ENCODE measurements at places on chromosomes 6 and 20. TPM values are rescaled to one million over a fixed set of nuclear protein-coding genes. Genes with fewer than 3 reads are reported as not detected.

GRCh38 chr6:33822575-33823395 lies 19.0 kb upstream of the MLN start:
- no peak overlapping the region for H3K27ac ChIP-seq
- H3K4me3 ChIP-seq, result no peak overlapping the region
- DNase-seq, result peak; percentile 91
- H3K27me3 ChIP-seq, result peaks cover 8% of the 10 kb centered on the region
- H3K4me1 ChIP-seq, result peaks cover 10% of the 10 kb centered on the region
- H3K36me3 ChIP-seq, result no peaks in the 10 kb centered on the region

DNA sequence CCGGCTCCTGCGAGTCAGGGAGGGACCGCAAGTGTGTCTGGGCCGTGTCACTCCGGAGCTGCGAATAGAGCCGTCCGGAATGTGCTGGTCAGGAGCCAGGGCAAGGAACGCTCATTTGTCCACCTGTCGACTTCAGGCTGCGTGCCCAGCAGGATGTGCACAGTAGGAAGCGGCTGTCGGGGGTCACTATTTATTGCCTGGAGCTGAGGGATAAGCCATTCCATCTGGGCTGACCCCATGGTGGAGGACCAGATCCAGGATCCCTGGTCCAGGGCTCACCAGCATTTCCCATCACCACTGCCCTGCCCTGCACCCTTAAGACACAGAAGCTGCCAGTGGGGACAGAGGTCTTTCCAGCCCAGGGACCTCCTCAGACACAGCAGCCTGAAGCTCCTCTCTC lies 14.7 kb downstream of the NTSR1 start:
- H3K27ac ChIP-seq, result no peak overlapping the region
- H3K27me3 ChIP-seq, result peaks cover 67% of the 10 kb centered on the region
- no peaks in the 10 kb centered on the region for H3K36me3 ChIP-seq
- H3K4me3 ChIP-seq, result no peak overlapping the region
- DNase-seq, result no peak
- H3K4me1 ChIP-seq, result no peaks in the 10 kb centered on the region

DNA sequence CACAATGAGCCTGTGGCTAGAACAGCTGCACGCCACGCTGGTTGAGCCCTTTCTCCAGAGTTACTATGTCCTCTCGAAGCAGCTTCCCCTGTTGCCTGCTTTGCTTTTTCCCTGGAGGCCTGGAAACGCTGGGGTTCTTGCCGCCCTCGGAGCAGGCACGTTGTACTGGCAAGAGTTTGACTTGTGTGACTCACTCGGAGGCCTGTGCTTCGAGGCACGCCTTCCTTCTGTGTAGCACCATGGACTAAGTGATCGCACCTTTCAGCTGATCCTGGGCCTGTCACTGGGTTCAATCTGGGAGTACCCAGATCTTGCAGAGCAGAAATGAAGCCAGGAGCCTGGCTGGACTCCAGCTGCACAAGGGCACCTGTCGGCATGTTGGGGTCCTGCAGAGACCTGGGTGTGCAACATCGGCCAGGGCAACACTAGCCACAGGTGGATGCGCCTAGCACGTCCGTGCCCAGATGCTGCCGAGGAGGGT lies 5.2 kb downstream of the INSM1 start:
- DNase-seq, result peak; percentile 87
- no peak overlapping the region for H3K4me3 ChIP-seq
- H3K4me1 ChIP-seq, result no peaks in the 10 kb centered on the region
- no peak overlapping the region for H3K27ac ChIP-seq
- H3K27me3 ChIP-seq, result peaks cover 58% of the 10 kb centered on the region

GRCh38 chr20:20391766-20392165 lies 23.9 kb downstream of the INSM1 start:
- no peaks in the 10 kb centered on the region for H3K36me3 ChIP-seq
- H3K27me3 ChIP-seq, result no peaks in the 10 kb centered on the region
- H3K4me3 ChIP-seq, result no peak overlapping the region
- peak; percentile 23 for DNase-seq

DNA sequence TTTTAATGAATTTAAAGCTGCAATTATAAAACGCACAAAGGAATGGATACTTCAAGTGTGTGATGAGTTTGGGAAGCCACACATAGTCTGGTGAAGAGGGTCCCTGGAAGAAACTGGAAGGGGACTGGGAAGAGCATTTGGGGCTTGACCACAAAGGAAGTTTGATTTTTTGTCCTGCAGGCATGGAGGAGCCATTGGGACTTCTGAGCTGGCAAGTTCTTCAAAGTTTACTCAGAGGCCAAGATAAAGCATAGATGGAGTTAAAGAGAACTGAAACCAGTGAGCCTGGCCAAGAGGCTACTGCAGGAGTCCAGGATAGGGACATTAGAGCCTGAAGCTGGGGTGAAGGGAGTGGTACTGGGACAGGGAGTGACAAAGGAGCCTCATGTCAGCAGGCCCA lies 95.0 kb downstream of the AIG1 start:
- no peak for DNase-seq
- no peaks in the 10 kb centered on the region for H3K36me3 ChIP-seq
- peaks cover 31% of the 10 kb centered on the region for H3K4me1 ChIP-seq

GRCh38 chr6:84652356-84653026 lies 111.9 kb downstream of the TBX18 start:
- H3K27ac ChIP-seq, result peak overlapping the region; percentile 71
- H3K4me3 ChIP-seq, result no peak overlapping the region
- H3K36me3 ChIP-seq, result no peaks in the 10 kb centered on the region

Gene PSORS1C1
- 2.2 TPM for total RNA-seq

GRCh38 chr6:142400495-142400894 lies 98.7 kb downstream of the ADGRG6 start:
- peaks cover 8% of the 10 kb centered on the region for H3K4me1 ChIP-seq
- H3K27me3 ChIP-seq, result no peaks in the 10 kb centered on the region
- no peak overlapping the region for H3K4me3 ChIP-seq

DNA sequence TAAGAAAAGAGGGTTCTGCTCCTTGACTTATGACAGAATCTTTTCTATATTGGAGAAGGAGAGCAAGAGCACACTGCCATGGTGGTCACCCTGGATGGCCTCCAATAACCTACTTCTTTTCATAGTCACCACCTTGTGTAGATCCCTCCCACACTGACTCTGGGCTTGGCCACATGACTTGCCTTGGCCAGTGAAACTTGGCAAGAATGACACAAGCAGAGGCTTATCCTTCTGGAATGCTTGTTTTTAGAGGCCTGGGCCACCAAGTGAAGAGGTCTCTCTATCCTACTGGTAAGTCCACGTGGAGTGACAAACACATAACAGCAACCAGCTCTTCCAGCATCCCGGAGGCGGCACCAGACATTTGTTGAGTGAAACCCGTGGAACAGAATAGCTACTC lies 349.4 kb upstream of the JARID2 start:
- H3K27ac ChIP-seq, result no peak overlapping the region
- no peaks in the 10 kb centered on the region for H3K36me3 ChIP-seq

DNA sequence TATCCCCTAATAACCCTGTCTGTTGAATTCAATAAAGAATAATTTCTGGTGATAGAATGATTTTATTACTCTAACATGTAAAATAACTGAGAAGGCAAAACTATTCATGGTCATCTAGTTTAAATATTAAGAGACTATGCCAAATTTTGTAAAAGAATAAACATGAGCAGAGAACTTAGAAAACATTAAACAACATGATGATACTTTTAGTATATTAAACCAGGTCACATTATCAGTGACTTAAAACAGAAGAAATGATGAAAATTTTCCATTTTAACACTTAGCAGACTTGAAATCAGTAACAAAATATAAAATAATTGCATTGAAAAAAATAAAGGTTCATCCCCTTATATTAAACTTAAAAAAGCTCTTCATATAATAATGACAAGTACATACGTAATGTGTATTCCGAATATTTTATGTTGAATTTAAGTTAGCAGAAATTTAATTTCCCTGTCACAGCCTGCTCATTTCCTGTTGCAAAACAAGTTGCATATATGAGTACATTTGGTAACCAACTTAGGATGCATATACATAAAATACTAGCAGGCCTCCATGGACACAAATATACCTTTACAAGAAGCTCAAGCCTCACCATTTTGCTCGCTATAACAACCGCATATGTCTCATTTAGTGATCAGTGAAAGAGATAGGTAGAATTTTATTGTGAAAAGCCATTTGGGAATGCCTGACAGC lies 40.6 kb downstream of the DTNBP1 start:
- H3K27me3 ChIP-seq, result no peaks in the 10 kb centered on the region
- H3K4me3 ChIP-seq, result no peak overlapping the region
- H3K27ac ChIP-seq, result no peak overlapping the region

Gene PSMB8
- total RNA-seq, result 67.3 TPM

- H3K36me3 ChIP-seq, result no peaks in the 10 kb centered on the region
- DNase-seq, result no peak
- no peaks in the 10 kb centered on the region for H3K27me3 ChIP-seq
Observed at GRCh38 chr6:47479140-47479508, 1.5 kb downstream of the CD2AP start.

Gene LPA
- total RNA-seq, result not detected

GRCh38 chr6:4913705-4914419 lies 90.0 kb downstream of the RPP40 start:
- H3K4me1 ChIP-seq, result peaks cover 16% of the 10 kb centered on the region
- no peaks in the 10 kb centered on the region for H3K27me3 ChIP-seq
- H3K36me3 ChIP-seq, result no peaks in the 10 kb centered on the region
- H3K27ac ChIP-seq, result no peak overlapping the region
- no peak for DNase-seq

Gene SLC52A3
- not detected for total RNA-seq

- peaks cover 9% of the 10 kb centered on the region for H3K4me1 ChIP-seq
- H3K27me3 ChIP-seq, result no peaks in the 10 kb centered on the region
- no peaks in the 10 kb centered on the region for H3K36me3 ChIP-seq
Observed at GRCh38 chr6:28334286-28335039, 1.5 kb downstream of the ZSCAN31 start.

Gene NRSN1
- total RNA-seq, result not detected

Gene EFCAB8
- 1.4 TPM for total RNA-seq

Gene HAO1
- total RNA-seq, result not detected

DNA sequence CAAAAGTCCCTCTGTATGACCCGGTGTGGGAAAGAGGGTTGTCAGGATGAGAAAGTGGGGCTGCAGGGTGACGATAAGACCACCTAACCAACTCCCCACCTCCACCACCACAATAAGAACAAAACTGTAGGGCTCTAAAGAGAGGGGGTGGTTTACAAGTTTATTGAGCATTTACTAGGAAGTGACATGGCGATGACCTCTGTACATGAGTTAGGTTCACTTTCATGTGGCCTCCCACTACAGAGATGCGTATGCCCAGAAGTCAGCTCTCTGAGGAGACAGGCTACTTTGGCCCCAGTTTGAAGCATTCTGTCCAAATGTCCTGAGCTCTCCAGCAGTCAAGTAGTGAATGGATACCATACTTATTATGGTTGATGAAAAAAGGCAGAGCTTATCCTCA lies 28.7 kb upstream of the PI16 start:
- H3K4me1 ChIP-seq, result peaks cover 32% of the 10 kb centered on the region
- peaks cover 27% of the 10 kb centered on the region for H3K36me3 ChIP-seq

- DNase-seq, result no peak
- H3K27ac ChIP-seq, result no peak overlapping the region
- H3K36me3 ChIP-seq, result no peaks in the 10 kb centered on the region
- no peaks in the 10 kb centered on the region for H3K27me3 ChIP-seq
- no peaks in the 10 kb centered on the region for H3K4me1 ChIP-seq
- H3K4me3 ChIP-seq, result no peak overlapping the region
Observed at GRCh38 chr20:60215816-60216730, 257.9 kb downstream of the CDH26 start.

DNA sequence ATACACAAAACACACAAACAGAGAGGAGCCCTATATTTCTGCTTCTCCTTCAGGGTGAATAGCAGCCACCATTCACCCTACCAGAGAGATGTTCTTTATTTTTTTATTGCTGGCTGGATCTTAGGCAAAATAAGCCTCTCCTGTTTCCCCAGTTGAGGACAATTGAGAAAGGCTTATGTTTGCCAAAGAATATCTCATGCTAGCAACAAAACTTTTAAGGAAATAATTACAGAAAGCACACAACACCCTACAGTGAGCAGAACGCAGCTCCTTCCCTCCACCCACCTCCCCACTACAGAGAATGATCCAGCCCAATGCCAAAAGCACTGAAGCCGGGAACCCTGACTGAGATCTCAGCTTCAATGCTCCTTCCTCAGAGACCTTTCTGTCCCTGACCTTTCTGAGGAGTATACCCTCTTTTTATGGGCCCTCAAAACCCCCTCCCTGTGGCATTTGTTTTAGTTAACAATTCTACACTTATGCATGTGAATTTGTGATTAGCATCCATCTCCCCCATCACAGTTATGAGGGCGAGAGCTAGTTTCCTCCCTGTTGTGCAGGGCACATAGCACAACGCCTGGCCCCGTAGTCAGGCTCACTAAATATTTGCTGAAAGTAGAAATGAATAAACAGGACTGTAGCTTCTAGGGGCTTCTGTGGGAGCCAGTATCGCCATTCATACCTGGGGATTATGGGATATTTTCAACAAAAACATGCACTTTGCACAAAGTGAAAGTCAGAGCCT lies 491.6 kb upstream of the CDH4 start:
- no peaks in the 10 kb centered on the region for H3K27me3 ChIP-seq
- no peak for DNase-seq
- no peak overlapping the region for H3K27ac ChIP-seq
- no peaks in the 10 kb centered on the region for H3K36me3 ChIP-seq
- H3K4me3 ChIP-seq, result no peak overlapping the region
- no peaks in the 10 kb centered on the region for H3K4me1 ChIP-seq

GRCh38 chr20:17653835-17654648 lies 28.0 kb downstream of the RRBP1 start:
- peak overlapping the region; percentile 33 for H3K27ac ChIP-seq
- no peaks in the 10 kb centered on the region for H3K27me3 ChIP-seq
- peak; percentile 76 for DNase-seq
- H3K36me3 ChIP-seq, result peaks cover 70% of the 10 kb centered on the region
- H3K4me3 ChIP-seq, result no peak overlapping the region

Gene DUSP15
- total RNA-seq, result 1.2 TPM

DNA sequence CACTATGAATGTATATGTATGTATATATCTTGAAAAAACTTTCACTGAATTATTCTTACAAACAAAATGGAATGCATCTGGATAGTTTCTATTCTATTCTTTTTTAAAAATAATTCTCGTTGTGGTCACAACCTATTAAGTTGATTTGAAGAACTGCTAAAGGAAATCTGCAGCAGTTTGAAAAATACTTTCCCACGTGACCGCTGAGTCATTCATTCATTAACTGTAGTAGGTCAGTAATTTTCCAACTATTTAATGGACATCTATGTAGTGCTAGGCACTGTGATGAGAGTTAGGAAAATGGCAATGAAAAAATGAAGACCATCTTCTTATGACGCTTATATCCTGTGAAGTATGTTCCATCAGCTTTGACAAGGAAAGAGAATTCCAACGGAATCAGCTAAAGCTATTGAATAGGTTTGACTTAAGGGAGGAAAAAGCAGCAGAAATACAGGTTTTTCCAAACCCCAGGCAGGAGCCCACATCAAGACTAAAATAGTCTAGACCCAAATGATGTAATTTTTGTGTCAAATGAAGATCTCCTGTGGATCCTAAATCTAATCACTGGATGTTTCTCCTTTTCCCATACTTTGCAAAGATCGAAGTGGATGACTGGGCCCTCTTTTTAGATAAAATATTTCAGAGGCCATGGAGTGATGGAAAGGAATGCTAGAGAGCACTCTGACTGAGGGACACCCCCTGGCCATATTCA lies 4.1 kb upstream of the EFHC1 start:
- H3K4me3 ChIP-seq, result no peak overlapping the region
- H3K4me1 ChIP-seq, result peaks cover 44% of the 10 kb centered on the region
- H3K27me3 ChIP-seq, result no peaks in the 10 kb centered on the region
- no peak for DNase-seq

Gene SLC9A8
- total RNA-seq, result 9.7 TPM

All from osteoblast (primary cell).